ENCODE measurements at places on chromosomes 3 and 15.

- H3K4me3 ChIP-seq, result no peak overlapping the region
- no peaks in the 10 kb centered on the region for H3K4me1 ChIP-seq
- H3K27me3 ChIP-seq, result peaks cover 6% of the 10 kb centered on the region
- no peak for DNase-seq
Observed at GRCh38 chr3:127120851-127121647, 71.9 kb upstream of the PRR23E start.

- no peak overlapping the region for H3K27ac ChIP-seq
- peak overlapping the region; percentile 68 for H3K4me3 ChIP-seq
- peaks cover 3% of the 10 kb centered on the region for H3K36me3 ChIP-seq
- no peaks in the 10 kb centered on the region for H3K27me3 ChIP-seq
- peaks cover 50% of the 10 kb centered on the region for H3K4me1 ChIP-seq
- DNase-seq, result no peak
Observed at GRCh38 chr15:78879517-78880241, 7.0 kb downstream of the MORF4L1 start.

DNA sequence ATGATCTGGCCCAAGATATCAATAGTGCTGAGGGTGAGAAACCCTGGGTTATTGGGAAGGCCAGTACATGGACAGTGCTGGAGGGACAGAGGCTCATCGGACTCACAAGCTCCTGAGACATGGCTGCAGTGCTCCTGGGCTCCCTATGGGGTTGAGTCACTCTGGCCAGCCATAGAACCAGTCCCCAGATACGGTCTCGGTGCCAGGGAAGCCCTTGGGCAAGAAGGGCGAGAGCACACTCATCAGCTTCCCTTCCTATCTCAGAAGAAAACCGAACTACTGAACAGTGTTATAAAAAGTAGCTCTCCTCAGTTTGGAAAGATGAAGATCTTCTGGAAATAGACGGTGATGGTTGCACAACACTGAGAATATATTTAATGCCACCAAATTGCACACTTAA lies 34.4 kb downstream of the POC1A start:
- H3K27ac ChIP-seq, result no peak overlapping the region
- no peak for DNase-seq
- H3K27me3 ChIP-seq, result no peaks in the 10 kb centered on the region
- H3K36me3 ChIP-seq, result peaks cover 13% of the 10 kb centered on the region
- no peak overlapping the region for H3K4me3 ChIP-seq
- H3K4me1 ChIP-seq, result peaks cover 19% of the 10 kb centered on the region

DNA sequence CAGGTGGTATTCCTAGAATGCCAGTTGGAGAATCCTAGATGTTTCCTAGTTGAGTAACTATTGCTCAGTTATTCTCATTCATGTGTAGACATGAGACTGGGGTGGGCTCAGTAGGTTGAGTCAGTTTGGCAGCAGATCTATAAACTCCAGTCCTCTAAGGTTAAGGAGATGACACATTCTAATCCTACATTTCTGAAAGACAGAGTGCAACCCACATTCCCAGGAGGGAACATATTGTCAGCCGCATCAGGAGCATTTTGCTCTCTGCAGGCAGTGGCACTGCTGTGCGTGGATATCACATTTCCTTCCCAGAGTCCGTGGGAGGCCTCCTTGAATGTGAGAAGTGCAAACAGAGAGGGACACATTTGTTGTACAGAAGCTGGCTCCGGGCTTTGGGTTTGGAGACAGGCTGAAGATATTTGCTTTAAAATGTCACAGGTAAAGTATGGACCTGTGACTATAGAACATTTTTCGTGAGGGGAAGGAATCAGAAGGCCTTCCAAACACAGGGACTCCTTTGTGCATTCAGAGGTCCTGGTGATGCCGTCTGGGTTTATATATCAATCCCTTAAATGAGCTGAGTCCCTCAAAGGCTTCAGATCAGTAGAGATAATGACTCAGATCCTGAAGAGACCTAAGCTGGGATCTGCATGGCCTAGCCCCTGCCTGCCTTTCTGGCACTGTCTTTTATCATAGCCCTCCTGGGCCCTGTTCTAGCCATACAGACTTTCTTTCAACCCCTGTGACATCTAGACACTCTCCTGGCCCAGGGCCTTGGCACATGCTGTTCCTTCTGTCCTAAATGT lies 156.5 kb downstream of the CADPS start:
- DNase-seq, result no peak
- no peak overlapping the region for H3K27ac ChIP-seq
- H3K4me3 ChIP-seq, result no peak overlapping the region

- DNase-seq, result no peak
- H3K4me1 ChIP-seq, result no peaks in the 10 kb centered on the region
- peaks cover 2% of the 10 kb centered on the region for H3K36me3 ChIP-seq
- no peak overlapping the region for H3K4me3 ChIP-seq
- peak overlapping the region; percentile 20 for H3K27ac ChIP-seq
Observed at GRCh38 chr15:48493763-48494225, 151.7 kb downstream of the FBN1 start.

GRCh38 chr3:56758539-56758981 lies 43.2 kb downstream of the ARHGEF3 start:
- no peak overlapping the region for H3K4me3 ChIP-seq
- no peak for DNase-seq
- H3K4me1 ChIP-seq, result peaks cover 12% of the 10 kb centered on the region
- H3K27me3 ChIP-seq, result no peaks in the 10 kb centered on the region
- peaks cover 5% of the 10 kb centered on the region for H3K36me3 ChIP-seq
- no peak overlapping the region for H3K27ac ChIP-seq

GRCh38 chr3:30344288-30344687 lies 262.1 kb upstream of the TGFBR2 start:
- H3K27me3 ChIP-seq, result no peaks in the 10 kb centered on the region
- peaks cover 4% of the 10 kb centered on the region for H3K4me1 ChIP-seq
- no peak for DNase-seq
- H3K36me3 ChIP-seq, result no peaks in the 10 kb centered on the region

DNA sequence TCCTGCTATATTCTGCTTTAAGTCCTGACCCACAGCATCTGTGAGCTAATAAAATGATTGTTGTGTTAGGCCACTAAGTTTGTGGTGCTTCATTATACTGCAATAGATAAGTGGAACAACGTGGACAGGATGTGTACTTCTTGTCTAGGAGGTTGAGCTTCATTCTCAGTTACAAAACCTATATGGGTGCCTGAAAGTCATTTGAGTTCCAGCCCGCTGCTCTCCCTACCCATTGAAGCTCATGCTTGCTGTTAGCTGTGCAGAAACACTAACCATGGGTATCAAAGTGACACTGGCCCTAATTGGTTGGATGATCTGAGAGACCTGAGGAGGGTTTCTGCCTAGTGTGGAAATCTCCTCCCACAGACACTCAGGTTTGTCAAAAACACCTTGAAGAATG lies 357.2 kb downstream of the PDCD6IP start:
- H3K4me3 ChIP-seq, result no peak overlapping the region
- H3K27me3 ChIP-seq, result no peaks in the 10 kb centered on the region
- no peak overlapping the region for H3K27ac ChIP-seq
- H3K4me1 ChIP-seq, result no peaks in the 10 kb centered on the region
- no peak for DNase-seq
- H3K36me3 ChIP-seq, result no peaks in the 10 kb centered on the region

DNA sequence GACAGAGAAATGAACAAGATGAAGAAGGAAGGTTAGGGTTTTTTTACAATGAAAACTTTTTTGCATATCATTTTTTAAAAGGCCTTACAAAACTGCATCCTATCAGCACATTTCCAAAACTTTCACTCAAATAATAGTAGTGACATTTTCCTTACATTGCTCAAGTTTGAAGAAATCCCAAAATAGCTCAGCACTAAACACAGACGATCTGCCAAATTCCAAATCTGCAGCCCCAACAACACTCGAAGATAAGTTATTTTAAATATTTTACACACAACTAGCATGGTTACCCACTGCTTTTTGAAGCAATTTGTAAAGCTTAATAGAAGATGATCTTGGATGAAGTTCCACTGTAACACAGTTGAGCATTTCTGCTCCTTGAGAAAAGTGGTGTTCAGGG lies 535.6 kb upstream of the ALCAM start:
- DNase-seq, result no peak
- H3K36me3 ChIP-seq, result no peaks in the 10 kb centered on the region
- H3K4me1 ChIP-seq, result no peaks in the 10 kb centered on the region
- H3K27ac ChIP-seq, result no peak overlapping the region

DNA sequence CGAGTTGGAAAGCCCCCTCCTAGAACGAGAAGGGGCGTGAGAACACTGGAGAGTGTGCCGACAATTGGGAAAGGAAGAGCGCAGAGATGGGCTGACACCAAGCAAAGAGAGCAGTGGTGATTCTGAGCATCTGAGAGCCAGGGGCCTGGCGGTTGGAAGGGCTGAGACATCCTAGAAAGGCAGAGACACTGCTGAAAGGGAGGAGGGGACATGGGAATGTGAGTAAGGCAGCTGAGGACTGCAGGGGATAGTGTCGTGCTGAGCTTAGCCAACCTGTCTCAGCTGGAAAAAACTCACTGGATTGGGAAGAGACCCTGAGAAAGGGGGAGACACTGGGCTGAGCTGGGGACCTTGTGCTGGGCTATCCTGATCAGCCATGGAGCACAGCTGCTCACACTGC lies 58.1 kb upstream of the SLC6A6 start:
- H3K27ac ChIP-seq, result peak overlapping the region; percentile 76
- peaks cover 31% of the 10 kb centered on the region for H3K4me1 ChIP-seq
- no peak for DNase-seq
- no peaks in the 10 kb centered on the region for H3K27me3 ChIP-seq
- no peaks in the 10 kb centered on the region for H3K36me3 ChIP-seq

GRCh38 chr3:184158404-184158803 lies 3.2 kb downstream of the DVL3 start:
- no peak overlapping the region for H3K4me3 ChIP-seq
- H3K36me3 ChIP-seq, result peaks cover 3% of the 10 kb centered on the region
- no peaks in the 10 kb centered on the region for H3K27me3 ChIP-seq
- no peak for DNase-seq
- H3K4me1 ChIP-seq, result peaks cover 39% of the 10 kb centered on the region
- H3K27ac ChIP-seq, result no peak overlapping the region

GRCh38 chr3:147699175-147699838 lies 290.1 kb downstream of the ZIC1 start:
- H3K27me3 ChIP-seq, result no peaks in the 10 kb centered on the region
- H3K4me1 ChIP-seq, result no peaks in the 10 kb centered on the region
- DNase-seq, result no peak
- H3K27ac ChIP-seq, result no peak overlapping the region

DNA sequence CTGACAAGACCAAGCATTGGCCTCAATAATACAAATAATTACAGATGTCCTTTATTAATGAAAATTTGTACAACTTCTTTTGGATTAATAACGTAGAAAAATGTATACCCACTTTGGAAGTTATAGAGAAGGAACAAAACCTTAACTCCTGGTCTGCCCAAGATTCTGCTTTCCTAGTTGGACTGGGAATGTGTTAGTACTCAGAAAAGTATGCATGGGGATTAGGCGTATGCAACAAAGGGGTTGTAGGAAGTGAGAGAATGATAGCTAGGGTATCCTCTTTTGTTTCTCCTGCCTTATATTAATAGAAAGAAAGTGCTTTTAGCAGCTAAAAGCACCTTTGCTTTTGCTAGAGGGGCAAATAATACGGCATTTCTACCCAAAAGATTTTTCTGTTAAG lies 116.2 kb upstream of the LRRFIP2 start:
- peaks cover 7% of the 10 kb centered on the region for H3K36me3 ChIP-seq
- no peaks in the 10 kb centered on the region for H3K27me3 ChIP-seq
- H3K4me3 ChIP-seq, result no peak overlapping the region
- no peak for DNase-seq

DNA sequence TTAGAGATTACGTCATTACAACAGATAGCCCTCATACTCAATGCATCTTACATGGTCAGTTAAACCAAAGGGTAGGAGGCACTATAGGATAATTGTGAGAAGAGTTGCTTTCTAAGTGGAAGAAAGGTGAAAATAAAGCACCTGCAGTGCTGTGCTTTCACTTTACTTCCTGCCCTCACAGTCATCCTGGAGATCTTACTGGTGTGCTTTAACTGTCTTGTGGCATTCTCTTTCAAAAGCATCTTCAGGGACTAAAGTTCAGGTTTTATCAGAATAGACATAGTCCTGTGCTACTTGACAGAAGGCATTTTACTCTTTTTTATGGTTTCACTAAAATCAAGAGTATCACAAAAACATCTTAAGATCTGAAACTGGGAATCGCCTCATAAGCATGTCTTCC lies 286.6 kb downstream of the ZBTB20 start:
- H3K27ac ChIP-seq, result no peak overlapping the region
- no peaks in the 10 kb centered on the region for H3K36me3 ChIP-seq
- peaks cover 10% of the 10 kb centered on the region for H3K4me1 ChIP-seq
- H3K27me3 ChIP-seq, result no peaks in the 10 kb centered on the region
- no peak for DNase-seq

DNA sequence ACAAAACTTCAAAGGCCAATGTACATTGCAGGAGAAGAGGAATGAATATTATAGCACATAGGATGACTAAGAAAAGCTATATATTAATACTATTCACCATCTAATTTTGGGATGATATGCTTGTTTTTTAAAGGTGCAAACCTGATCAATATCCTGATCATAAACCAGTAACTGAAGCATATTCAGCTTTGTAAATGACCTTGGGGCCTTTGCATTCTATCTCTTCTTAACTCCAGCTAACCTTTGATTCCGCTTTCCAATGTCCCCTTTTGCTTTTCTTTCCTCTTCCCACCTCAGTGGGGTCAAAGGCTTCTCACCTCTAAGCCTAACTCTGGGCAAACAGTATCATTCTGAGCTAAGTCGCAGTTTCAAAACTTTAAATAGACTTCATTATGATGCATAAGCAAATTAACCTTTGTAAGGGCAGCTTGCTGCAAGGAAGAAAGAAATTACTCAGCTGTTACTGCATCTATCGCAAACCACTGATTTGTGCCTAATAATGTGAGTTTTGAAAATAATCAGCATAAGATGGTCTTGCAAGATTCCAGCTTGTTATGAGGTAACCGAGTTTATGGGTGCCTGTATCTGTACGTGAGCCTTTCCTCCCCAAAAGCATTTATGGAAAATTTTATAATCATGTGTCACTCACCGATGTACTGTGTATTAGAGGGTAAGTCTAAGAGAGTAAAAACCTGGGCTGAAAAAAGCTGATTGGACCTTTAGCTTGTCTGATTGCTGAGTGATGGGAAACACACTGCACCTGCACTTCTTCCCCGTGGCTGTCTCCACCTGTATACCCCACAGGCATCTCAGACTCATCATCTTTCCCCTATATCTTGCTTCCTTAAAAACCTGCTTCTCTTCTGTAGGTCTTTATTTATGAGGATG lies 116.8 kb downstream of the TPRG1 start:
- no peak for DNase-seq
- H3K27ac ChIP-seq, result no peak overlapping the region
- H3K27me3 ChIP-seq, result no peaks in the 10 kb centered on the region
